ENCODE measurements at places on chromosomes 13 and 19.

DNA sequence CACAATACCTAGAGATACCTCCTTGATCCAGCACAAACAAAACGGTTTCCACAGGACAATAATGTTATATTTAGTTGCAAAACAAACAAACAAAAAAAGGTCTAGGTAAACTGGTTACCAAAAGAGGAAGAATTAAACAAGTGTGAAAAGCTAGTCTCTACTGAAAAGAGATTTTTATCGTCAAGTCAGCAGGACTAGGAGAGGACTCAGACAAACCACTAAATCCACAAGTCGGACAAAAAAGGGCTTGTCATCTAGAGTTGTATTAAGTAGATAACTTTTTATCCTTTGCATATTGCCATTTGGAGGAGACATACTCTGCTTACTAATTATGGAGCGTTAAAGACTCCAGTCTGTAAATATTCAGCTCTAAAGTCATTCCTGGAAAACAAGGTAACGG, 9.9 kb upstream of the KPNA3 start:
- DNase-seq = no peak

DNA sequence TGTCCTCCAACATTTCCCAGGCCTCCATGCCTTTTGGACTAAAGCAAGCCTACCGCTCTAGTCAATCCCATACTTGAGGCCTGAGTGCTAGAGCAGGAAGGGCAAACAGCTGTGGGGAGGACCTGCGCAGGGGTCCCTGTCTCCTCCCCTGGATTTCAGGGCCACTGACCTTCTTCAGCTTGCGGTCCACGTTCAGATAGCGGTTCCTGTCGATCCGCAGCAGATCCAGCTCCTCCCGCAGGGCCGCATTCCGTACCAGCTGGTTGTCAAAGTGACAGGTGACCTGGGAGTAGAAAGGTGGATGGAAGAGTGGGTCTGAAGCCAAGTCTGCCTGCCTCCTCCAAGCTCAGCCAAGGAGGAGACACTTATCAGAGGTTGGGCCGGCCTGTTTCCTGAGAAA, 14.0 kb upstream of the EMP3 start:
- no peak for DNase-seq

GRCh38 chr19:15141143-15141542, 33.9 kb downstream of the SYDE1 start:
- no peak for DNase-seq

DNA sequence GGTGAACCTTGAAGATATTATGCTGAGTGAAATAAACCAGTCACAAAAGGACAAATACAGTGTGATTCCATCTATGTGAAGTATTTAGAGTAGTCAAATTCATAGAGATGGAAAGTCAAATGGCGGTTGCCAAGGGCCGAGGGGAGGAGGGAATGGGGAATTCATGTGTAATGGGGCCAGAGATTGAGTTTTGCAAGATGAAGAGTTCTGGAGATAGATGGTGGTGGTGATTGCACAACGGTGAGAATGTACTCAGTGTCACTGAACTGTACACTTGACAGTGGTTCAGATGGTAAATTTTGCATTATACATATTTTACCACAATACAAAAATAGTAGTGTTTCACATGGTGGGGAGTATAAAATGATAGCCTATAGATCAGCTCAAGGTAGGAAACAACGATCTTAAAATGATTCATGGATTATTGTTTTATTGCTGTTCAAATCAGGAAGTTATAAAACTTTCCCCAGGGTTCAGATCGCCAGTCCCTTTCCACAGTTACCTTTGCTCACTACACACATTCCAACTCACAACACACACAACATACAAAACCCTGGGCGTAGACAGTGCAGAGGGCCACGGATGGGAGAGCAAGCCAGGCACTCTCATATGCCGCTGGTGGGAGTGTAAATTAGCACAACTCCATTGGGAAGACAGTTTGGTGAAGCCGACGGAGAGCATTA, 219.9 kb downstream of the ZIC5 start:
- DNase-seq = no peak

- DNase-seq = no peak
Observed at GRCh38 chr13:35927567-35928021, 203.6 kb downstream of the DCLK1 start.

Measured in NCI-H774 (cell line).